ENCODE measurements at places on chromosomes 1 and 21. TPM values are rescaled to one million over a fixed set of nuclear protein-coding genes. Genes with fewer than 3 reads are reported as not detected.

- H3K27ac ChIP-seq, result no peak overlapping the region
- H3K36me3 ChIP-seq, result no peaks in the 10 kb centered on the region
- no peaks in the 10 kb centered on the region for H3K27me3 ChIP-seq
- H3K4me3 ChIP-seq, result no peak overlapping the region
- no peak for DNase-seq
Measured at GRCh38 chr1:93031711-93032110, 47.4 kb upstream of the MTF2 start.

GRCh38 chr1:156114101-156114918 lies at the start of gene LMNA:
Gene LMNA (plus strand): TSS chr1:156114711. CDS start chr1:156114919, 208 bp downstream.
- no peaks in the 10 kb centered on the region for H3K36me3 ChIP-seq
- H3K4me3 ChIP-seq, result peak within 1 kb of the TSS; percentile 89
- DNase-seq, result peak; percentile 91
- H3K27ac ChIP-seq, result peak within 1 kb of the TSS; percentile 92
- no peaks in the 10 kb centered on the region for H3K27me3 ChIP-seq

DNA sequence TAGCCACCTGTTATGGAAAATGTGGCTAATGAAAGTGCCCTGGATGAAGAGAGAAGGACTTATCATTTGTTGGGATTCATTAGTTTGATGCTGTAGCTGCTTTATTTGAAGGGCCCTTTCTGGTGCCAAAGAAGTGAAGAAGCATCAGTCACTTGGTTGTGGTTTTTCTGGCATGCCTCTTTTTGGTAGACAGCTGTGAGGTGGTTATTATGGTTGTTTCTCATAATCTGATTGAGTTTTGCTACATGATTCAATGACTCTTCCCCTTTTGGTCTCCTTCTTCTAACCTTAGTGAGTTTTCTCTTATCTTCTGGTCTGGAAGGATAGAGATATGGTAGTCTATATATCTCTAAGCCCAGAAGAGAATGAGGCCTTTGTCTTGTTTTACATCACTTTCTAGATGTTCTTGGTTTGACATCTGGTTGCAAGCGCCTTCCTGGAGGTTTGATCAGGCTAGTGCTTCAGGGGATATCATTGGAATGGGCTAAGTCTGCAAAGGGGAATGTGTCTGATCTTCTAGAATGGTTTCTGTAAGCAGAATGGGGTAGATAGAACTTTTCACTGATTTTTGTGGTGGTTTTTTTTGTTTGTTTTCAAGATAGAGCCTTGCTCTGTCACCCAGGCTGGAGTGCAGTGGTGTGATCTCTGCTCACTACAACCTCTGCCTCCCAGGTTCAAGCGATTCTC lies 26.0 kb downstream of the ARID1A start:
- H3K36me3 ChIP-seq, result no peaks in the 10 kb centered on the region
- no peak overlapping the region for H3K27ac ChIP-seq
- DNase-seq, result no peak
- no peak overlapping the region for H3K4me3 ChIP-seq

WNT4 gene
- total RNA-seq, result 6.8 TPM
